Large intestine (tissue), 12 donors: ENCODE measurements at places on chromosomes 13 and 19. TPM values are rescaled to one million over a fixed set of nuclear protein-coding genes. Genes with fewer than 3 reads are reported as not detected.

TMPRSS9 gene
- 1.9 TPM for polyA plus RNA-seq

GRCh38 chr13:67518785-67519184, 288.6 kb upstream of the PCDH9 start:
- no peak overlapping the region for H3K27ac ChIP-seq
- no peak for DNase-seq
- no peak overlapping the region for H3K4me3 ChIP-seq
- H3K27me3 ChIP-seq = no peaks in the 10 kb centered on the region

DNA sequence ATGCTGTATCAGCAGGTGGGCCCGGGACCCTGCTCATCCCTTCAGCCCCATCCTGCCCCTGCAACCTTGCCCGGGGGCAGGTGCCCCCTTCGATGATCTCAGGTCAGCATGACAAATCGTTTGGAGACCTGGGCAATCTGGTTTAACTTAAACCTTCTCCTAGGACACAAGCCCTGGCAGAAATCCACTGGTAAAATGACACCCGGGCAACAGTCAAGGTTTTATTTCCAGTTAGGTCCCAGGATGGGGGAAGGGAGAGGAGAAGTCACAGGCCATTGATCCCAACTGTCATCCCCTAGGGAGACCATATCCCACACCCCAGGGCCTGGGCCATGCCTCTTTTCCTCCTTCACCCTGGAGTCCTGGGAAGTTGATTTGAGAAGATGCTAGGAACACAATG, 1.8 kb upstream of the PLIN5 start:
- no peak for DNase-seq
- peaks cover 8% of the 10 kb centered on the region for H3K4me1 ChIP-seq
- no peak overlapping the region for H3K4me3 ChIP-seq
- no peaks in the 10 kb centered on the region for H3K36me3 ChIP-seq
- H3K27me3 ChIP-seq = peaks cover 13% of the 10 kb centered on the region

DNA sequence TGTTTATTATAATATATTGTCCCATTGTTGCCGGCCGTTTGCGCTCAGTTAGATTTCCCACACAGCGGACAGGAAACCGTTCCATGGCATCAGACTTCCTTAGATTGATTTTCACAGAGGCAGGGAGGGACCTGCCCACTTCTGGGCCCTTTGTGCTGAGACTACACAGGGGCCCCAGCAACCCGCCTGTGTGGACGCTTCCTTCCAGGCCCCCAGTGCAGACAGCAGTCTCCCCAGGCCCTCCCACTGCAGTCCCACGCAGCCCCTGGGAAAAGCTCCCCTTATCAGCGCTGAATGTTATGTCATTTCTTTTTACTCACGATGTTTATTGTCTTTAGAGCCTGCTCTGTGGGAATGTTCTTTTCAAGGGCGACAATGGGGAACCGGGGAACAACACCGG, 351.7 kb upstream of the ARGLU1 start:
- H3K4me1 ChIP-seq = peaks cover 5% of the 10 kb centered on the region
- H3K27me3 ChIP-seq = no peaks in the 10 kb centered on the region
- no peaks in the 10 kb centered on the region for H3K36me3 ChIP-seq
- DNase-seq = peak; percentile 79

DNA sequence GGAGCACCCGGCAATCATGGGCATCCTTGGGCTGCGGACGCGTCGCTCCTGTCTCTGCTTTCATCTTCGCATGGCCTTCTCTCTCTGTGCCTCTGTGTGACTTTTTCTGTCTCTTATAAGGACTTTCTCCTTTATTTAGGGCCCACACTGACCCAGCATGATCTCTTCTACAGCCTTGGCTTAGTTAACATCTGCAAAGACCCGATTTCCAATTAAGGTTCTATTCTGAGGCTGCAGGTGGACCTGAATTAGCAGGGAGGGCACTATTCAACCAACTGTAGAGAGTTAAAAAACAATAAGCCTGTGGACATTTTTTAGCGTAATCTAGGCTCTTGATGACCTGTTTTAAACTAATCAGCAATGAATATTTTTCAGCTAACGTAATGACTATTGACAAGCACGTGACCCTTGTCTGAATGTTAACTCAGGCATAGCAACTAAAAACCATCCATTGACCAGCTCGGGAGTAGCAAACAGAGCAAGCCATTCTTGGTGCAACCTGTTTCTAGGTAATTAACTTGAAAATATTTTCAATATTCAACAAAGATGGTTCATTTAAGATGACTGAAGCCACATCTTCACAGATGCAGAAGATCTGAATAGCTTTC, 15.2 kb downstream of the F10 start:
- no peaks in the 10 kb centered on the region for H3K27me3 ChIP-seq
- peaks cover 7% of the 10 kb centered on the region for H3K4me1 ChIP-seq
- H3K27ac ChIP-seq = no peak overlapping the region
- no peak for DNase-seq
- no peak overlapping the region for H3K4me3 ChIP-seq

- peaks cover 17% of the 10 kb centered on the region for H3K36me3 ChIP-seq
- no peak overlapping the region for H3K4me3 ChIP-seq
- no peak for DNase-seq
- no peaks in the 10 kb centered on the region for H3K27me3 ChIP-seq
- H3K27ac ChIP-seq = no peak overlapping the region
- no peaks in the 10 kb centered on the region for H3K4me1 ChIP-seq
Measured at GRCh38 chr13:44555207-44555606, 20.9 kb downstream of the TSC22D1 start.

- no peaks in the 10 kb centered on the region for H3K36me3 ChIP-seq
- H3K27ac ChIP-seq = no peak overlapping the region
- DNase-seq = no peak
- no peaks in the 10 kb centered on the region for H3K4me1 ChIP-seq
- no peak overlapping the region for H3K4me3 ChIP-seq
Measured at GRCh38 chr13:30178976-30179375, 128.4 kb downstream of the KATNAL1 start.

DNA sequence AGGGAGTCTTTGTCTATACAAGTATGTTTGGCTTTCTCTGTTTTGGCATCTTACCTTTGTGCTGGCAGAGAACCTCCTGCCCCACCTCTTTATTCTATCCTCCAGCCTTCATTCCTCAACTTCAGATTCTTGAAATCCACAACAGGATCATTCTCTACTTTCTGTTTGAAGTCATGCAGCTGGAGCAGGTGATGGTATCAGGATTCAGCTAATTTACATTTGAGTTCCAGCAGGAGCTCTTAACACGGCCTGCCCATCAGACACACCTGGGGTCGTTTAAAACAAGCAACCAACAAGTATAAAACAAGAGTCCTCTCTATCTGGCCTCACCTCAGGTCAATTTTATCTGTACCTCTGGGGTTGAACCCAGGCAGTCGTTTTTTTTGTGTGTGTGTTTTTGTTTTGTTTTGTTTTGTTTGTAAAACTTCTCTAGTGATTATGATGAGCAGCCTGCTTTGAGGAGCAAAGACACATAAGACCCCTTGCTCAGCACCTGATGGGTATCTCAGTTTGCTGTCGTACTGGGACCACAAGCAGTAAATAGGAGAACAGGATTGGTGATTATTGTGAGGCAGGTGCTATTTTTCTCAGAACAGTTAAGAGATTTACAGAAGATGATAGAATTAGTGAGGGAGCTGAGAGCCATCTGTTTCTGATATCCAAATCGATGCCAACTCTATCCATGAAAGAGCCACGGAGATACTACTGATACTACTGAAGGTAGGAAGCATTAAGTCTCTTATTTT, 78.4 kb downstream of the GPC6 start:
- no peak for DNase-seq
- H3K27ac ChIP-seq = no peak overlapping the region
- no peaks in the 10 kb centered on the region for H3K4me1 ChIP-seq
- no peak overlapping the region for H3K4me3 ChIP-seq
- H3K36me3 ChIP-seq = no peaks in the 10 kb centered on the region
- H3K27me3 ChIP-seq = no peaks in the 10 kb centered on the region

DNA sequence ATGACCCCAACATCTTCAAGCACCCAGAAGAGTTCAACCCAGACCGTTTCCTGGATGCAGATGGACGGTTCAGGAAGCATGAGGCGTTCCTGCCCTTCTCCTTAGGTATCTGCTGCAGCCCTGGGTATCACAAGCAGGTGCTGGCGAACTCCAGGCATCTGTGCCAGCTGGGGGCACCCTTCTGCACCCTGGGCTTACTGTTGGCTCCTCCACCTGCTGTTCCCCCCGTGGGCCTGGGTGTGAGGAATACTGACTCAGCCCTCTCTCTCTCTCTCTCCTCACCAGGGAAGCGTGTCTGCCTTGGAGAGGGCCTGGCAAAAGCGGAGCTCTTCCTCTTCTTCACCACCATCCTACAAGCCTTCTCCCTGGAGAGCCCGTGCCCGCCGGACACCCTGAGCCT, 13.0 kb downstream of the CYP2S1 start:
- H3K36me3 ChIP-seq = peaks cover 40% of the 10 kb centered on the region
- H3K4me3 ChIP-seq = no peak overlapping the region
- no peak overlapping the region for H3K27ac ChIP-seq
- no peak for DNase-seq

GRCh38 chr19:49820125-49820524, 2.0 kb downstream of the MED25 start:
- peaks cover 24% of the 10 kb centered on the region for H3K4me1 ChIP-seq
- peaks cover 24% of the 10 kb centered on the region for H3K36me3 ChIP-seq
- no peaks in the 10 kb centered on the region for H3K27me3 ChIP-seq
- peak overlapping the region; percentile 69 for H3K27ac ChIP-seq

DNA sequence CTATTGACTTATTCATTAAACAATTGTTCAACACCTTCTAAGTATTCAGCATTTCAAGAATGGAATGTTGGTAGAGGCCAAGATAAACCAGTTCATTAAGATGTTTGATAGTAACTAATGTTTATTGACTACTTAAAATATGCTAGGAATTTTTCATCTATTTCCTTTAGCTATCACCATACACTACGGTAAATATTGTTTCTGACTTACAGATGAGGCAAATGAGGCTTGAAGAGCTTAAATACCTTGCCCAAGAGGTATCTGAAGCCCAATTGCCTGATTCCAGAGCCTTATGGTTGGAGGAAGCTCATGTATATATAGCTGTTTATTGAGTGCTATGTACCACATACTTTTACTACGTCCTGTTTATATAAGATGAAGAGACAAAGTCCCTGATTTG, 286.2 kb downstream of the NDFIP2 start:
- H3K4me3 ChIP-seq = no peak overlapping the region
- no peaks in the 10 kb centered on the region for H3K27me3 ChIP-seq
- no peaks in the 10 kb centered on the region for H3K4me1 ChIP-seq
- H3K36me3 ChIP-seq = no peaks in the 10 kb centered on the region
